A549 (cell line): ENCODE measurements at places on chromosomes 7 and 10.
A peak's percentile ranks its signal among the peaks of the same experiment; 100 is the strongest.

DNA sequence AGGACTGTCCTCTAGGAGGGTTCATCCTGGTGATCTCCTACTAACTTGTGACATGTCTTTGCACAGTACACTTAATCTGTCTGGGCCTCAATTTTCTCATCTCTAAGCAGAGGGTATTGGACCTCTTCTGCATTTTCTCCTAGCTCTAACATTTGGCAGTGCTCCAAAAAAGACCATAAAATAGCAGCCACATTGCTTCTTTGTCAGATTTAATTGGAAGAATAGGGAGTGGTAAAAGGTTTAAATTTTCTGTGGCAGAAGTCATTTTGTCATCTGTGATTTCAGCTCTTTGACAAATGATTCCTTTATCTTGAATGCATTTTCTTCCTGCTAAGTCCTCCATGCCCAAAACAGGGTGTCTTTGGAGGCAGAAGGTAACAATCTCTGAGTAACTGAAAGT, 289.9 kb upstream of the LRGUK start:
- DNase-seq, result no peak

DNA sequence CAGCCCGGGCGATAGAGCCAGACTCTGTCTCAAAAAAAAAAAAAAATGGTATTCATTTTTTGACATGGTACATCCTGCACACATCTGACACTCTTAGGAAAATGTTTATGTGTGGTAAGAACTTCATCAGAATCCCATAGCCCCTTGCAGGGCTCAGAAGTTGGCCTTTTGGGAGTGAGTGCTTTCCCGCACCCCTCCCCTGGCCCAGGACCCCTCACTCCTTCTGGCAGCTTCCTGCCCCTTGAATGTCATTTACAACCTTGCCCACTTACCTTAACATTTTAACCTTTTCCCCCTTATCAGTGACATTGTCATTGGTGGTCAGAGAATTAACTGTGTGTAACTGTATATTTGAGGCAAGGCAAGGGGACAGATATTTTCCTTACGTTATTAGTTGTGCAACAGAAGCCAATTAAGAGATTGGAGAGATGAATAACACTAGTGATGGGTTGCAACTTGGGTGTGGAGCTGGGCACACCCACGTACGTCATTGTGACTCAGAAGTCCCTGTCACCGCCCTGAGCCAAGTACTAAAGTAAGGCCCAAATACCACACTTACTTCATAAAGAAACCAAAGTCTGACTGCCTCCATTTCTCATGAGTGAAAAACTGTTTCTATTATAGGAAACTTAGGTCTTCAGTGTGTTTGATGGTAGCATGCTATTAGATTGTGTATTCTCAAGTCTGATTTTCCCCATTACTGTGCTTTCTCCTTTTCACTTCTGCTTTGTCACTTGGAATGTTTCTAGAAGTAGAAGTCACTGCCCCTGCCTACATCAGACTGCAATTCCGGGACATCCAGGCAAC, 31.6 kb downstream of the OGDH start:
- peak; percentile 88 for DNase-seq

DNA sequence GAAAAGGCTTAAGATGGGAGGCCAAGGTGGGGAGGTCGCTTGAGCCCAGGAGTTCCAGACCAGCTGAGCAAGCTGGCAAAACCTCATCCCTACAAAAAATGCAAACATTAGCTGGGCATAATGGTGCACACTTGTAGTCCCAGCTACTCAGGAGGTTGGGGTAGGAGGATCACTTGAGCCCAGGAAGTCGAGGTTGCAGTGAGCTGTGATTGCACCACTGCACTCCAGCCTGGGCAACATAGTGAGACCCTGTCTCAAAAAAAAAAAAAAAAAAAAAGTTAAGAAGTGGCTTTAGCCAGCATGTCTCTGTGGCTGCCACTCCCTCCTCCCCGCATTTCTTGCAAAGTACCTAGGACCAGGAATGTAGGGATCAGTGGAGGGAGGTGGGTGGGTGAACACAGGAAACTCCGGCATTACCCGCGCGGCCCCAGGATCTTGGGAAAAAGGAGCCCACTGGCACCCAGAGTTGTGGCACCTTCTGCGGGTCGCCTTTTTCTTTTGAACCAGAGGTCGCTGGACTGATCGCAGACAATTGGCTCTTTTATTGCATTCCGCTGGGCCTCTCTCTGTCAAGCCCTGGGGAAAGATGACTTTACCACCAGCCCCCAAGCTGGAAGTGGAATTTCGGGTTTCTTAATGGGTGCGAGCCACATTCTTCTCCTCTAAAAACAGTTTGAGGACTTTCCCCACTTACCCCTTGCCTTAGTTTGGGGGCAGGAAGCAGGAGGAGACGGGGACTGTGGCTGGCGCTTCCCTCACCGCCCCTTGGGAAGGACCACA, 3.5 kb downstream of the VGF start:
- DNase-seq, result no peak

GRCh38 chr10:117638200-117638599, 95.7 kb downstream of the EMX2 start:
- DNase-seq, result no peak

DNA sequence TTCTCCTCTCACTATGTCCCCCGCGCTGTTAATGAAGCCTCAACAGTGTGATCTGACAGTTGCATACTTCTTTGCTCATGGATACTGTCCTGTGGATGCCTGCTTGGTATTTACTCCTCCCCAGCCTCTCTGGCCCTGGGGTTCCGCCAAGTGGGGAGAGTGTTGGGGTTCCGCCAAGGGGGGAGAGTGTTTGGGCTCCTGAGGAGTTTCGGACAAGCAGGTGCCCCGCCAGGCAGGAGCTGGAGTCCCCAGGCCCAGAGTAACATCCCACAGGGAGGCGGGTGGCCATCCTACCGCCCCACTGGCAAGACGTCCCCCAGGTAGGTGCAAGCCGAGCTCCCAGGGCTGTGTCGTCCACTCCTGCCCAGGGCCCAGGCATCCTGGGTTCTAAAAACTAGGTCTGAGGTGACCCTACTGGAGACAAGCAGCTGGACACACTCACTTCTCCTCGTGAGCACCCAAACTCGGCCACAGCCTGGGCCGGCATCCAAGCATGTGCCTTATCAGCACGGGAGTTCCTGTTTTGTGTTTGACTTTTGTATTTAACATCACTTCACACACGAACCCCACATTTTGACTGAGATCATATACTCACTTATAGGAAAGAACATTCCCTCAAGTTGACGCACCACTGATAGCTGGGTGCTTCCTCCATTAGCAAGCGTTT, 34.2 kb downstream of the CAMK2B start:
- no peak for DNase-seq

GRCh38 chr7:41916450-41916927, 213.6 kb upstream of the INHBA start:
- DNase-seq, result peak; percentile 10

GRCh38 chr10:103836861-103837260, 18.5 kb downstream of the SH3PXD2A start:
- DNase-seq, result no peak

DNA sequence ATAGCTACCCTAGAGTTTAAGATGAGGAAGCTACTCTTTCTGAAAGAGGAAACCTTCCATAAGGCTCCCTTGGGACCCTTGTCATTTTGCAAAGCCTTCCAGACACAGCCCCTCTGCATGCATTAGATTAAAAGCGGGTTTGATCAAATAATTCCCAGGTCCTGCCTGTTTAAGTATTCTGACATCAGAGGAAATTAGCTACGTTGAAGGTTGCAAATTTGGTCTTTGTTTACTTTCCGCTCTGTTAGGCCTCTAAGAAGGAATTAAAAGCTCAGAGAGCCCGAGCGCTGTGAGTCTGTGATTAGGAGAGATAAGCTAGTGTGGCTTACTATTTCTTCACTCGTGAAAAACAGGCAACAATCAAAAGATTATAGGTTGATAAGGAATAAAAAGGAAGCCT, 1.4 kb upstream of the THSD7A start:
- no peak for DNase-seq

DNA sequence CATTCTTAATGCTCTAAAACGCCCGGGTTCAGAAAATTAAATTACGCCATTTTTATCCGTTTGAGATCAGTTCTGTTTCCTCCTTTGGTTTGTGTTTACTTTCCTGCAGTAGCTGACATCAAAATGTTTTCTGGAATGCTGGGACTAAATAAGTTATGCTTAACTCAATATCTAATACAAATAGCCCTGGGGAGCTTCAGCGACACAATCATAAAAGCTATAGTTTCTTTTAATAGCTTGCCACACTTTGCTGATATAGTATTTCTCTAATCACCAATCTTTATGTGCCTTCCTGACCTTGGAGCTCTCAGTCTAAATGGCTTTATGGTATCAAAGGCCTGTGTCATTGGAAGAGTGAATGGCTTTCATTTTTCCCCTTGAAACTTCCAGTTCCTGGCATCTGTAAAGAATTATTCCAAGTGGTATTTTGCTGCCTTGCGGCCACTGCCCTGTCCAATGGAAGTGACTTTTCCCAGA, 202.7 kb downstream of the HDAC9 start:
- no peak for DNase-seq
